ENCODE measurements at places on chromosomes 12 and 14.

GRCh38 chr12:18864900-18865561, 127.1 kb downstream of the CAPZA3 start:
- DNase-seq, result no peak

GRCh38 chr14:49527221-49527620, 59.0 kb downstream of the RPS29 start:
- DNase-seq, result no peak

- peak; percentile 66 for DNase-seq
These were observed 552 bp downstream of the TAPBPL start for GRCh38 chr12:6452245-6452943.

GRCh38 chr12:76909290-76909689, 30.5 kb upstream of the CSRP2 start:
- no peak for DNase-seq

- no peak for DNase-seq
These were observed at the start of gene RGS6 for GRCh38 chr14:71932229-71932981. RGS6 (plus strand) TSS chr14:71932429.

GRCh38 chr12:67045650-67046049, 223.5 kb upstream of the CAND1 start:
- no peak for DNase-seq

DNA sequence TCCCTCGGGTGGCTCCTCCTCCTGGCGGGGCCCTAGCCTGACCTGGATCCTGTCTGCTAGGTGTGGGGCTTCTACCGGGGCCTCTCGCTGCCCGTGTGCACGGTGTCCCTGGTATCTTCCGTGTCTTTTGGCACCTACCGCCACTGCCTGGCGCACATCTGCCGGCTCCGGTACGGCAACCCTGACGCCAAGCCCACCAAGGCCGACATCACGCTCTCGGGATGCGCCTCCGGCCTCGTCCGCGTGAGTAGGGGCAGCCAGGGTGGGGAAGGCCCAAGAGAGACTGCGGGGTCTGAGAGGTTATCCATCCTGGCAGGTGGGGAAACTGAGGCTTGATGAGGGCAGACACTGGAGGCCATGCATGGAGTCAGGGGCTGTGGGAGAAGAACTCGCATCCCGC, 4.0 kb downstream of the SLC25A47 start:
- no peak for DNase-seq

DNA sequence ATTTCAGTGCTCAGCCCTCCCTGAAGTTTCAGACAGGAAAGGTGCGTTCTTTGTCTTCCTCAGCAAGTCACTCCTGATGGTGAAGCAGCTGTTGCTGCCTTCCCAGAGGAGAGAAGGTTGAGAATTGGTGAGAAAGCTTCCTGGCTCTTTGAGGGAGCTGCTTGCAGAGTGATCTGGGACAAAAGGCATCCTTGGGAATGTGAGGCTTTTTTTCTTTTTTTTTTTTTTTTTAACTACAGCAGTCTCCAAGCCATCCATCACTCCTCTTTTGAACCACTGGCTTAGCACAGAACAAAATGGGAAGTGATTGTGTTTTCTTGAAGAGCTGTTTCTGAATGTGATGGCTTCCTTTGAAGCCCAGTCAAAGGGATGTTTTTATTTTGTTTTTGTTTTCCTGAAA, 120.4 kb upstream of the LRIG3 start:
- no peak for DNase-seq

DNA sequence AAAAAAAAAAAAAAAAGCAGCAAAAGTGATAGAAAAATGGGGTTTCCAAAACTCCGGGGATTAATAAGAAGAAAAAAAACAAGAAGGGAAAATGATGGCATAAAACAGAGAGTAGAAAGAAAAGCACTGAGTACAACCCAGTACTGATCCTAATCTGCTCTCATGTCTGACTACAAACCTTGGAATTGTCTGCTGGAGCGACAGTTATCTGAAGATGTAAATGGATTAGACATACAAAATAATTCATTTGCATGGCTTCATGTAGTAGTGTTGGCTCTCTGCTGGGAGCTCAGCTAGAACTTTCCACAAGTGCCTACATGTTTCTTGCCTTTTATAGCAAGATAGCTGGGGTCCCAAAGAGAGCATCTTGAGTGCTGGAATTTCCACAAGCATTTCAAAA, 34.2 kb downstream of the ZCRB1 start:
- DNase-seq, result no peak

- no peak for DNase-seq
These were observed 132.5 kb upstream of the RFLNA start for GRCh38 chr12:124162151-124163110.

- no peak for DNase-seq
These were observed 77.8 kb downstream of the PDE6H start for GRCh38 chr12:15050659-15051058.

- no peak for DNase-seq
These were observed 145.6 kb upstream of the NCOR2 start for GRCh38 chr12:124713041-124713435.

DNA sequence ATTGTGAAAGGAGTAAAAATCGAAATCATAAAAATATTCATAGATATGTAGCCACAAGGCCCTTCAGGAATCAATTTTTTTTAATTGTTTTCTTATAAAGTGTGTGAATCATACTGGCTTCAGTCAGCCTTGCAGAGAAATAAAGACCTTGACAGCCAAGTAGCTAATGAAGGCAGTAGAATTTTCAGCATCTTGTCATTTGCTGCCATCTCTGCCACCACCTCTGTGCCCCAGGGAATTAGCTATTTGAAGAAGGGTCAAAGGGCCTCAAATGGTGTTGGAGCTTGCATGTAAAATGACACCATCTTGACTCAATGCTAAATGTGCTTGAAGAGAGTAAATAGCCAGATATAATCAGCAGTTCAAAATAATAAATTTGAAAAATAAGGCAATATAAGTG, 359.4 kb upstream of the DCN start:
- no peak for DNase-seq

- DNase-seq, result no peak
These were observed 71.9 kb upstream of the DACT1 start for GRCh38 chr14:58565832-58566231.

- DNase-seq, result no peak
These were observed 7.5 kb upstream of the NPFF start for GRCh38 chr12:53514628-53515290.

DNA sequence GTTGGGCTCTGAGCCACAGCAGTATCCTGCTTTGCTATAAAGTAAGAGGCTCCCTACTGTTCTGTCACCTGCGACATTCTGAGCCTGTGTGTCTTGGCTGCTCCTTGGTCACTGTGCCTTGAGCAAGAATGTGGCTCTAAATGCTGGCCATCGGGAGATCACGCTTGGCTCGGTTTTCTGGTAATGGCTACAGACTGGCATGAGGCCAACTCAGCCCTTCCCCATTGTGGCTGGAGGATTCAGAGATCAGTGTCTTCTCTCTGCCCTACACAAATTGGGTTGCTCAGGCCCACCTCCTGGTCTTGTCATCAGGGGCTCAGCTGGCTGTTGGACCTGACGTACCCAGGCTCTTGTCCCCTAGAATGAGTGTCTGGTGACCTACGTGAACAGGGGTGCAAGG, 94.5 kb downstream of the PLXNC1 start:
- no peak for DNase-seq

GRCh38 chr12:55019784-55020183, at the start of gene NEUROD4:
NEUROD4 (plus strand) TSS chr12:55019974; CDS start chr12:55026440, 6,466 bp downstream.
- DNase-seq, result no peak

DNA sequence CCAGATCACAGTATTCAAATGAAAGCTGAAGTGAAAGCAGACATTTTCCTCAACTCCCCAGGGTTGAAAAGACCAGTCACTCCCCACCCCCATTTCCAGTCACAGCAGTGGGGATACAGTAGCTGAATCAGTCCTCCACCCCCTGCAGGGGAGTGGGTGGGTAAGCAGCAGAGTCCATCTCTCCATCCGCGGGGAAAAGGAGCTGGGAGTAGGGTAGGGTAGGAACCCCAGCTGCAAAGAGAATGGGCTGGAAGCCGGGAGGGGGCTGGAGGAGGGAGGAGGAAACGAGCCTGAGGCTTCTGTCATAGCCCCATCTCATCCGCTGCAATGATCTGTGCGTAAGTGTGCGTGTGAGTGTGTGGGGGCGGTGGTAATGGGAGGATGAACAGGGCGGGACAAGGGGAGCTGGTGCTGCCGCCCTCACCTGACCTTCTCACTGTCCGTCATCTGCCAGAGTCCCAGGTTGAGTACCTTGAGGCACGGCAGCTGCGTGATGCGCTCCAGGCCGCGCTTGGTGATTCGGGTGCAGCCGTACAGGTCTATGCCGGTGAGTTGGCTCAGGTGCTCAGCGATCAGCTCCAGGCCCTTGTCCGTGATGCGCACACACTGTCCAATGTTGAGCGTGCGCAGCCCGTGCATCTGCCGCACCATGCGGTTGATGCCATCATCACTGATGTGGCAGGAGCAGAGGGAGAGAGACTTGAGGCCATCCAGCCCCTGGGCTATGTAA, 1.8 kb downstream of the FBXL14 start:
- DNase-seq, result peak; percentile 27

GRCh38 chr12:2858944-2859421, 2.1 kb upstream of the TEX52 start:
- DNase-seq, result no peak

GRCh38 chr12:104177663-104178501, 37.7 kb upstream of the TXNRD1 start:
- no peak for DNase-seq

- DNase-seq, result peak; percentile 39
These were observed 124.5 kb downstream of the GPR65 start for GRCh38 chr14:88129306-88130056.
